CD4-positive, alpha-beta T cell treated with Interleukin-6 for 4 hours (primary cell): ENCODE measurements at places on chromosomes 4 and X.
A peak's percentile ranks its signal among the peaks of the same experiment; 100 is the strongest.

- DNase-seq, result no peak
Observed at GRCh38 chr4:87745064-87745807, 54.1 kb upstream of the IBSP start.

- DNase-seq, result peak; percentile 6
Observed at GRCh38 chrX:148501386-148502066, 1.1 kb downstream of the AFF2 start.

- no peak for DNase-seq
Observed at GRCh38 chr4:99394896-99395295, 40.2 kb downstream of the ADH7 start.

DNA sequence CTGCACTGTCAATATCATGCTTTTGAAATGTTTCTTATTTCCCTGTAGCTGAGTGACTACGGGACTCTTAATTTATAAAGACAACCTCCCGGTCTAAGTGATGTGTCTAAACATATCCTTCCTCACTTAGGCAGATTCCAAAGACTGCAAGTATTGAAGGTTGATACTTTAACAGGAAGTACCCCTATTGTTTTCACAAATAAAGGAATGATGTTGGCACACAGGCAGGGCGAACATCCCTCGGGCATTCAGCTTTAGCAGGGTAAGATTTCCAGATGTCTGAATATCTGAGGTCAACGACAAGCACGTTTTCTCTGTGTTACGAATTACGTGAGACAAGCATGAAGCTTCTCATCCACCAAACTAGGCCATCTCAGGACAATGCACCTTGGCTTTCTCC is 638.0 kb upstream of the FRG1 start:
- DNase-seq, result no peak

DNA sequence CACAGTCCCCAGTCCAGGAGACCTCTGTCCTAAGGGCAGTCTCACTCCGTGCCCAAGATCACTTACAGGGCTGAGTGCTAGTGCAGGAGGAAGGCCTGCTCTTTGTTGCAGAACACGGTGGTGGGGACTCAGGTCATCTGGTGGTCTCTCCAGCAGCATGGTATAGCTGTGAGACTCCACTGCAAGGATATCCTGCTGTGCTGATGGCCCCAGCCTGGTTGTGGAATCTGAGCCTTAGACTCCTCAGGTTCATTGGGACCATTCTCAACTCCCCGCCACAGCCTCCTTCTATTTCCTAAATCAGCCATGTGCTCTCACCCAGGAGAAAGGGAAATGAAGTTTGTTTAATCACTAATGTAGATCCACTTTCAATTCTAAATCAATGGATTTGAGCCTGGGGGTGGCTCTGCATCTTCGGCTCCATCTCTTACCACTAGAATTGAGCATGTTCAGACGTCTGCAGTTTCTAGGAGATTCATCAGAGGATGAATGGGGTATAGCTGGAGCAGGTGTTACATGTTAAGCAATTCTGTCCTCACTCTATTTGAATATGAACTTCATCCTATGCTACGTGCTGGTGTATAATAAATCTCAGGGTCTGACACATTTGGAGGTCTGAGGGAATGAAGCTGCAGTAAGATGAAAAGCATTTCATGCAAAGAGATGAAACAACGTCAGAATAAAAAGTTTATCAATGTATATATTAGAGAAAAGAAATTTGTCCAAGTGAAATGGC is 189.2 kb downstream of the MGST2 start:
- no peak for DNase-seq

GRCh38 chrX:21985332-21985777 is 44.8 kb downstream of the SMS start:
- DNase-seq, result peak; percentile 69

- no peak for DNase-seq
Observed at GRCh38 chr4:159045321-159045720, 57.6 kb upstream of the RAPGEF2 start.

- DNase-seq, result no peak
Observed at GRCh38 chrX:31715675-31716074, 643.8 kb upstream of the FTHL17 start.

- DNase-seq, result no peak
Observed at GRCh38 chr4:26434030-26434639, 56.1 kb downstream of the CCKAR start.

DNA sequence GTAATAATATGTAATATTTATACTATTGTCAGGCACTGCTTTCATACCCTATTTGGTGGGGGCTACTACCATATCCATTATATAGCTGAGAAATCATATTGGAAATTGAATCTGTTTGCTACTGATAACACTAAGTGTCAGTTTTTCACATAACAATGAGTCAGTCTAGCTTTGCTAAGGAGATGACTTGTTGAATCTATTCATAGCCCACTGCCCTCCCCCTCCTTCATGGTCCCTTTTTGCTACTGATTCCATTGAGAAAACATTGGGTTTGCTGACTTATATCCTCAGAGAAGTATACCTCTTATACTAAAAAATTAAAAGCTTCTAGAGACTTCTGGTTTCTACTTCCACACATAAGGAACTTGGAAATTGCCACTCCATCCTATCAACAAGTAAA is 1898.4 kb downstream of the STIM2 start:
- DNase-seq, result no peak
